Cardiac muscle cell (in vitro differentiated cells and primary cell): ENCODE measurements at places on chromosomes 1 and 21.
A peak's percentile ranks its signal among the peaks of the same experiment; 100 is the strongest.

DNA sequence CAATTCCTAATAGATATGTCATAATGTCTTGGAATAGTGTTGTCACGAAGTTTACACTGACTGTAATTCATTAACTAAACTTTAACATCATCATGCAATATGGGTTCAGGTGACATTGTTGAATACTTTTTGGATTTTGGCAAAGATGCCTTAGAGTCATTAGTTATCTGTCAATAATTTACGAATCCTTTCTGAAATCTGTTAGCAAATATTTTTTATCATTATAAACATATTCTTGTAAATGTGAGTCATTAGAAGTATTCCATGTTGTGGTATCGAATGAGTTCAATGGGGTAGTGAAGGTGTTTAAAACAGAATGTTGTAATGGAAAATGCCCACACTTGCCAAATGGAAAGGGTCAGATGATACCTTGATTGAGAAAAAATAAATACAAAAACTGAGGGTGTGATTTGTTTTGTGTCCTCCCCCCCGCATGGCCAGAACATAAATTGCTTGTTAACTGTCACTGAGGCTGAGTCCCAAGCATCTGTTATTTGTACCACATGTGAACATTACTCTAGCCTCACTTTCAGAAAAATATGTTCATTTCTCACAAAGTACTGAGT, 5.2 kb upstream of the NR5A2 start:
- DNase-seq, result no peak

GRCh38 chr21:43021756-43022600, 47.6 kb downstream of the PKNOX1 start:
- DNase-seq, result no peak

DNA sequence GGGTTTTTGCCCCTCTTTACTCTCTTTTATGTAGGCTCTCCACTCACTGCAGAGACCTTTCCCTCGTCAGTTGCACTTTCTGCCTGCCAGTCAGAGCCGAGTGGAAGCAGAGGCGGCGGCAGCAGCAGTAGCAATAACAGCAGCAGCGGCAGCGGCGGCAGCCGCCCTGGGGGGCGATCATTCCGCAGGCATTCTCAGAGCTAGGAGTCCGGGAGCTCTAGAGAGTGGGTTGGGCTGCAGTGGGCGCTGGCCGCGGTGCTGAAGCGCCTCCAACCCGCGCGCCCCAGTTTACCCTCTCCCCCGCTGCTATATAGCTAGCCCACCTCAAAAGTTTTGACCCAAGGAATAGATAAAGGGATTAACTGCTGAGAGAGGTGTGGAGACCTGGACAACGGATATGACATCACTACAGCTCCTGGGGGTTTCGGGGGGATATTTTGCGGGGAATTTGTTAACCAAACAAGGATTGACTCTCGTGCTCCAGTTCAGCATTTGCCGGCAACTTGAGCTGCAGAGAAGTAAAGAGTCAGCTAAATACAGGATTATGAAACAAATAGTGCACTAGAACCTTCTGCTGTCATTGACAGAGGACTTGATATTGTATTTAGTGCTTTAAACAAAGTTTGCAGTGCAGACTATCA, at the start of gene OLFM3:
Gene OLFM3, minus strand, starts transcription at position 102 of the 641 bp plus-strand sequence.
- DNase-seq, result peak; percentile 93

GRCh38 chr1:169869426-169869825, 24.3 kb downstream of the SCYL3 start:
- no peak for DNase-seq

DNA sequence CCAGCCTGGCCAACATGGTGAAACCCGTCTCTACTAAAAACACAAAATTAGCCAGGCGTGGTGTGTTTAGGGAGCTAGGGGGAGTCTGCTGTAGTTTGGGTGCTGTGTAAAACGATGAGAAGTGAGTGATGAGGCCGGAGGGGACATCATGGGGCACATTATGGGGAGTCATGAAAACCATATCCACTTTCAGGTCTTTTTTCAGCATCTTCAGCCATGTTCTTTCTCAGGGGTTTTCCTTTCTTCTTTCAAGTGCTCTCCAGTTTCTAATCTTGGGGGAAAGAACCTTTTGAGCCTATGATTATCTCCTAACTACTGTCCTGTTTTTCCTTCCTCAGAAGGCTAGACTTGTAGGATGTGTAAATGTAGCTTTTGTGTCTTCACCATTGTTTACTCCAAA, 14.4 kb downstream of the KDM4A start:
- no peak for DNase-seq

GRCh38 chr1:29599071-29599470, 362.7 kb downstream of the PTPRU start:
- no peak for DNase-seq

DNA sequence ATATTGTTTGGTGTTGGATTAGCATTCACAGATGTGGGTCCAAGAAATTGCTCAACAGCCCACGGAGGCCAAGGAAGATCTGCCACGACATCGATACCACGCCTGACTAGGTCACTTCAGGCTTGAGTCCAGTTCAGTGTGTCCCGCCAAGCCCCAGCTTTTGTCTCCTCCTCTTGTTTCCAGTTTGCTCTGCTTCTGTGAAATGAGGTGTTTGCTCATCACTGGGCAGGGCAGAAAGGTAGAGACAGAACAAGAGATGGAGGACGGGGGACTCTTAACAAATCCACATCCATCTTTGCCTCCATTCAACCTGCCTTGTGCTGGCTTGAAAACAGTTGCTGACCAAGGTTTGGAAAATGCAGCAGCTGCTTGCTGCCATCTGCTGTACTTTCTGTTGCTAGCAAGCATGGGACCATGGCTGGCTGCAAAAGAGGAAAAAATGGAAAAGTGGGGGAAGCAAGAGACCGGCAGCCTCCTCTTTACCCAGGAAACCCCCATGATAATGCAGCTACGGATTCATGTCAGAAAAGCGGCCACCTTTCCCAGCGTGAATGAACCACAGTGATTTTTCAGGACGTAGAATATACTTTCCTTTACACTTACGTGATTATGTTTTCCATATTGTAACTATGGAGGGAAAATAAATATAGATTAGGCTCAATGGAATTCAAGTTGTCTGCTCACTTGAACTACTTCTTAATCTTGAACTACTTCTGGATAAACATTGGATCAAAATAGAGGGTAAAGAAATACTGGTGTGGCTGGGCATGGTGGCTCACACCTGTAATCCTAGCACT, 80.2 kb upstream of the GREM2 start:
- DNase-seq, result peak; percentile 9

- DNase-seq, result peak; percentile 98
Measured at GRCh38 chr21:28283641-28284490, 708.8 kb downstream of the LTN1 start.

DNA sequence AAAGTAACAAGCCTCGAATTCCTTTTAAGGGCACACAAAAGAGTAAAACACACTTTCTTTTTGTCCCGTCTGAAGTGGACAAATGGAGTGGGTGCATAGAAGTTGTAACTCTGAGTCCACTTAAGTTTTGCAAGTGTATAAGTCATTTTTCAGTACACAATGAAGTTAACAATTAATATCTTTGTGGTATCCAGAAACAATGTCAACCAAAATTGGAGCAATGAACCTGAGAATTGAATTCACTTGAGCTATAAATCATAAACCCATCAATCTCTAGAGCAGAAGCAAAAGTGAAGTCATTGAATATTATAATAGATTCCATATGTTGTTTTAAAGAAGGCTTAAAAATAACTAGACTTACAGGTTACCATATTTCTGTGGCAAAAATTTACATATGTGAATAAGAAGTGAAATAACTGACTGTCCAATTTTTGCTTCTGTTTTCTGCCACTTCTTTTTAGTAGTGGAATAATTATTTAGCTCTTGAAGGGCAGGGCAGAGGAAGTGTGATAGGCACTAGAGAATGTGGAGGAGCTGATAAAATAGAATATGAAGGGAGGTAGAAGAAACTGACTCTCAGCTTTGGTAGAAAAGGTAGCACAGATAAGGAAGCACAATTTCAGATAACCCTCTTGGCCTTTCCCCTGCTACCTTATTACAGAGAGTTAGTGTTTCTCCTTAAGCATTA, 73.9 kb upstream of the RGL1 start:
- no peak for DNase-seq

GRCh38 chr1:182351790-182352364, 39.7 kb downstream of the GLUL start:
- DNase-seq, result no peak

- DNase-seq, result no peak
Measured at GRCh38 chr1:86975993-86976550, 61.6 kb downstream of the HS2ST1 start.

GRCh38 chr1:103582464-103582863, 11.1 kb downstream of the AMY2B start:
- DNase-seq, result no peak

DNA sequence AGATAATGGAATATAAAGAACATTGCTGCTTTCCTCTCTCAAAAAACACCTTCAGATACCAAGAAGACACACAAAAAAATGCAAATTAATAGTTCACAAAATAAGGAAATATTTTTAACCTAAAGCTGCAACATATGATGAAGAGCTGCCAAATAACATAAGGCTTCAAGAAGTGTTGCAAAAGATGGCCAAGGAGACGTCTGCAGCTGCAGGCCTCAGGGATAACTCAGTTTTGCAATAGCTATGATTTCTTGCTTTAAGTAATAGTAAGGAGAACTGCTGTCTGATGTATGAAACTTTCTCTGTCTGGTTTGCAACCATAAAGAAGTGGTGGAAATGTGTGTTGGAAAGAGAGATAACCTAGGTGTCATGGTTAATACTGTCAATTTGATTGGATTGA, 1237.5 kb downstream of the MRPL39 start:
- DNase-seq, result no peak

- DNase-seq, result no peak
Measured at GRCh38 chr1:211305044-211305443, 21.6 kb upstream of the TRAF5 start.

DNA sequence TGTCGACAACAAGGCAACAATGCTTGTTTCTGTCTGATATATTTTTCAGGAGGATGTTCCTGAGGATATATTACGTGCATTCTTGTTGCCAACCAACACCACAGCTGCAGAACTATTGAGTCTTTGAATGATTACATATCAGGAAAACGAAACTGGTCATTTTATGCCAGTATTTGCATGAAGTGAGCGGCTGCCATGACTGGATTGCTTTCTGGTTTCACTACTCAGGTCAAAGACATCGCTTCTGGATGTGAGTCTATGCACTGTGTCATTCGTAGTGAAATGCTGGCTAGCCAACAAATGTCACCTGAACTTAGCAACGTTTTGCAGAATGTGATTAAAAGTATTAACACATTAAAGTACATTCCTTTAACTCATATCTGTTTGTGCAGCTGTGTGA, 35.8 kb upstream of the OLFM3 start:
- DNase-seq, result no peak

DNA sequence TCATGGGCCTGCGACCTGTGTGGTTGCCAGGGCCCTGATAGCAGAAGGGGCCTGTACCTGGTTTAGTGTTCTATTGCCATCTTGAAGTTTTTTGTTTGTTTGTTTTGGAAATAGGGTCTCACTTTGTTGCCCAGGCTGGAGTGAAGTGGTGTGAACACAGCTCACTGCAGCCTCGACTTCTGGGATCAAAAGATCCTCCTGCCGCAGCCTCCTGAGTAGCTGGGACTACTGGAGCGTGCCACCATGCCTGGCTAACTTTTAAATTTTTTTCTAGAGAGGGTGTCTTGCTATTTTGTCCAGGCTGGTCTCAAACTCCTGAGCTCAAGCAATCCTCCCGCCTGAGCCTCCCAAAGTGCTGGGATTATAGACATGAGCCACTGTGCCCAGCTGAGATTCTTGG, 72.9 kb downstream of the UBE2T start:
- no peak for DNase-seq

DNA sequence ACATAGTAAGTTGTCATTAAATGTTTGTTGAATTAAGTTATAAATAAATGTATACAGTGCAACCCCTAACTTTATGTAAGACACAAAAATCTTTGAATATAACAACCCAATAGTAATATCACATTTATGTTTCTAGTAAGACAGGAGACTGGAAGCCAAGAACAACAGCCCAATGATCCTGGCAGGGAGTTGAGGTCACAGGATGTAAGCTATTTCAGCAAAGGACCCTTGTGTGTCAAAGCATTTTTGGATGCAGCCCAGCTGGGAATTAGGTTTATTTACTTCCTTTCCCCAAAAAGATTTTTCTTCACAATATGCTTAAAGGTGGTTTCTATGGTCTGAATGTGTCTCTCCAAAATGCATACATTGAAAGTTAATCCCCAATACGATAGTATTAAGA, 34.0 kb upstream of the ABCA4 start:
- peak; percentile 48 for DNase-seq

- no peak for DNase-seq
Measured at GRCh38 chr21:31414263-31415000, 70.4 kb upstream of the TIAM1 start.

DNA sequence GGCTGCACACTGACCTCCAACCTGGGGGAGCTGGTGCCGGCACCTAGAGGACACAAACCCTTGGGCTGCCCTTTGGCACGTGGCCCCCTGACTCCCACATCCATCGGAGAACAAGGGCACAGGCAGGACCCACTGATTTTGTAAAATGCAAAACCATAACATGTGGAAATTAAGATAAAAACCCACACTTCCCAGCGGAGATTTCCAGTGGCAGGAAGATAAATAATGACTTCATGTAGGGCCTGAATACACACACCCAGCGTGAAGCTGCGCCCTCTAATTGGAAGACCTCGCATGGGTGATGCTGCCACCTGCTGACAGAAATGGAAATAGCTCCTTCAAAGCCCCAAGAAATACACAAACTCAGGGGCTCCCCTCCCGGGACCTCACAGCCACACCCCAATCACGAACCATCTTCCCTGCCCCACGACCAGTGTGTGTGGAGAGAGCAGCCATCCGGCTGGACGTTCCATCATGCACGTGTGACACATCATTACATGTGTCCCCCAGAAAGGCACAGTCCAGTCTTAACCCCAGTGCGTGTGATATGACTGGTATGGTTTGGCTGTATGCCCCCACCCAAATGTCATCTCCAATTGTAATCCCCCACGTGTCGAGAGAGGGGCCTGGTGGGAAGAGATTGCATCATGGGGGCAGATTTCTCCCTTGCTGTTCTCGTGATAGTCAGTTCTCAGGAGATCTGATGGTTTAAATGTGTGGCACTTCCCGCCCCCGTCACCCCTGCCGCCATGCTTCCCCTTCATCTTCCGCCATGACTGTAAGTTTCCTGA, 5.7 kb upstream of the TPRG1L start:
- DNase-seq, result peak; percentile 82

DNA sequence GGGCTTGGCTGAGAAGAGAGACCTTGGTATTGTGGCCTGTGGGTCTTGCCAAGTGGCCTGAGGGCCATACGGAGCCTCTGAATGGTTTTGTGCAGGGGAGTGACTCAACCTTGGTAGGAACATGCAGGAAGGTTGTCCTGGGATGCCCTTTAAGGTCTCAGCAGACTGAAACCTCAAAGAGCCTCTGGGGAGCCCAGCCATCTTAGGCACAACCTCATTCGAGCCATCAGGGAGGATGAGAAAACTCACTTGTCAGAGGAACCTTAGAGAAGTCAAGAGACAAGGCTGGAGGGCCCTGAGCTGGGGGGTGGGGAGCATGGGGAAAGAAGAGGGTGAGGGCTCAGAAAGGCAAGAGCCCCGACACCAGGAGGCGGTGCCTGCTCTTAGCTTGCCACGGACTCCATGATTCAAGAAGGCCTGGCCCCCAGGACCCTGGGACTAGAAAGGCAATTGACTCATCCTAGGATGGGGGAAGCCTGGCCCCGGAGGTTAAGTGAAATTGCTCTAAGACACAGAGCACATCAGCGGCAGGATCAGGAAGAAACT, 13.0 kb downstream of the IFI6 start:
- DNase-seq, result no peak

GRCh38 chr1:210076620-210077019, 138.6 kb downstream of the SYT14 start:
- no peak for DNase-seq
